ENCODE measurements at places on chromosomes 3 and 15. TPM values are rescaled to one million over a fixed set of nuclear protein-coding genes. Genes with fewer than 3 reads are reported as not detected.

GRCh38 chr3:13631256-13631655 lies 82.3 kb downstream of the FBLN2 start:
- no peak for DNase-seq

- DNase-seq = no peak
These were observed 72.4 kb downstream of the CHDH start for GRCh38 chr3:53773611-53774368.

- no peak for DNase-seq
These were observed 698 bp downstream of the MELTF start for GRCh38 chr3:197028728-197029510.

The RPL39L gene
- 2.9 TPM for total RNA-seq

DNA sequence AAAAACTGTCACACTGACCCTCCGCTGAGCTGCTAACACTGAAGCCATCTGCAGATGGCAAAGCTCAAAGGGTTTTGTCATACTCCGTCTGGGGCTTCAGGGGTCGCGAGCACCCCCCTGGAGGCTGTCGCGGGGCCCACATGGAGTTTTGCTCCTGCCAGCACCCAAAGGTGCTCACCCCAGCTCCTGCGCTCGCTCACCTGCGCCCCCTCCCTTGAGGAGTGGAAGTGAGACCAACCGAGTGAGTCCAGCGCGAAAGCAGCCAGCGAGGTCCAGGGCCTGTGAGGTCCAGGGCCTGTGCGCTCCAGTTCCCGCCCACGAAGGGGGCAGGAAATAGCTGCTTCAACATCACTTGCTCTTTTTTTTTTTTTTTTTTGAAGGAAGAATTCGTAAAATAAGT lies 208.5 kb downstream of the ROBO2 start:
- no peak for DNase-seq

The ALDH1L1 gene
- 24.3 TPM for total RNA-seq

DNA sequence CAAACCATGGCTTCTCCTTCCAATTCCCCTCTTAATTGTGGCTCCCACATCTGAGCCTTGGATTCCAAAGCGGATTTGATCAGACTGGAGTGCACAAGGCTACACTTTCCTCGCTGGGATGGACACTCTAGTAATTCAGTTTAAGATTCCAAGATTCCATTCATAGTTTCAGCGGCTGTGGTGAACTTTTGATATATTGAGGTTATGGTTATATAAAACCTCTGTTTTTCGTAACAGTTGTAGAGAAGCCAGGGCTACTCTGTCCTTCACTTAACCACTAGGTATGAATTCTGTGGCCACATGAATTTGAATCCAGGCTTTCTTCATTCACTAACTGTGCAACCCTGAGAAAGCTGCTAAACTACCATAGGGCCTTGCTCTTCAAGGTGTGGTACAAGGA lies 67.9 kb upstream of the KY start:
- DNase-seq = no peak

GRCh38 chr3:78565712-78566111 lies 1202.1 kb downstream of the ROBO1 start:
- DNase-seq = no peak

DNA sequence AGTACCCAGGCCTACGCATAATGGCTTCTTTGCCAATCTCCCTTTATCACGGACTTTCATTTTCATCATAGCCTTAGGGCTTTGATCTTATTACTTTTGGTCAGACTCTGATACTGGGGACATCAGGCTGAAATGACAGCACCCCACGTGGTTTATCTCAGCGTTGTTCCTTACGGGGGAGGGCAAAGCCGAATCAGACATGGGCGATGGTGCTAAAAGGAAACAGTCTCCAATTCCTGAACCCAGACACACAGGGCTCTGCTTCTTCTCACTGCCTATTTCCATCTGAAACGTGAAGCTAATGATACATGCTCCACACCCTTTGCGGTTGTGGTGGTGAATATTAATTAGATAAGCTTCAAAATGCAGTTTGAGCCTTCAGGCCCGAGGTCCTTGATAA lies 59.4 kb upstream of the CD47 start:
- DNase-seq = no peak

The AP3B2 gene
- total RNA-seq = 0.80 TPM

- DNase-seq = no peak
These were observed 73.2 kb upstream of the UBP1 start for GRCh38 chr3:33513262-33513863.

GRCh38 chr3:150090006-150090405 lies 119.3 kb upstream of the PFN2 start:
- DNase-seq = no peak

GRCh38 chr3:124639406-124640237 lies 90.6 kb upstream of the UMPS start:
- no peak for DNase-seq

DNA sequence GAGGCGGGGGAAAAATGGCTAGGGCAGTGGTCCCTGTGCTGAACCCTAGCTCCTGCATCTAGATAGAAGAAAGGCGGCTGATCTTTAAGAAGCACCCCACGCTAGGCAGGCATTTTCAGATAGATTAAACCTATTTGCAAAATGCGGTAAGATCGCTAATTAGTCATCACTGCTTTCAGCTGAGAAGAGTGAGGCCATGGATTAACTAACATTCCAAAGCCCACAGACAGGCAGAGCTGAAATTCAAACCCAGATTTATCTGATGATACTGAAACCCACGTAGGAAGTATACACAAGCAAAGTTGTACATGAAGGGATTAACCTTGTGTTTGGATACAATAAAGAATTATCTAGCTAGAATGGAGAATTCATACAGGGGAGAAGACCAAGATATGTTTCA lies 4.8 kb downstream of the ADPGK start:
- DNase-seq = no peak

The TRPC1 gene
- total RNA-seq = 13.9 TPM

The CHDH gene
- total RNA-seq = 3.7 TPM

The NR1I2 gene
- not detected for total RNA-seq

The CLDN11 gene
- 4.3 TPM for total RNA-seq

GRCh38 chr15:33756961-33757360 lies 211.3 kb upstream of the CHRM5 start:
- DNase-seq = no peak

GRCh38 chr15:90086868-90087268 lies 15.4 kb downstream of the IDH2 start:
- no peak for DNase-seq

- no peak for DNase-seq
These were observed 77.4 kb upstream of the PLCL2 start for GRCh38 chr3:16807391-16807790.

GRCh38 chr3:134748698-134749097 lies 46.4 kb upstream of the EPHB1 start:
- DNase-seq = no peak

- no peak for DNase-seq
These were observed 41.4 kb upstream of the ATG7 start for GRCh38 chr3:11230832-11231231.

All from left ventricle myocardium inferior (tissue), 1 donor.